ENCODE measurements at places on chromosomes 16 and 17.

DNA sequence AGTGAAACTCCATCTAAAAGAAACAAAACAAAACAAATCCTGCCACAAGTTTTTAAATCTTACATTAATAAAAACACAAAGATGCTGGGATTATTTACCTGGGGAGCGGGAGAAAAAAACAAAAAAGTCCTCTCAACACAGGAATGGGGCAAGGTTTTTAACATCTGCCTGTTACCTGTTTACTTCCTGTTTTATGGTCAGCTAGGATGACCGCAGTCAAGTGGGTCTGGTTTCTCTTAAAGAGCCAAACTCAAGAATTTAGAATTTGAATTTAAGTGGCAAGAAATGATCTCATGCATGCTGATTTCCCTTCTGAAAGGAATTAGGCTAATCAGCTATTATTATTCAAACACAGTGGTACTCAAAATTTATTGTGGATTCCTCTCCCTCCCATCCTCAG is 39.7 kb upstream of the TBC1D3K start:
- no peak for DNase-seq

- no peak for DNase-seq
Measured at GRCh38 chr17:76156662-76156991, 15.6 kb upstream of the FOXJ1 start.

DNA sequence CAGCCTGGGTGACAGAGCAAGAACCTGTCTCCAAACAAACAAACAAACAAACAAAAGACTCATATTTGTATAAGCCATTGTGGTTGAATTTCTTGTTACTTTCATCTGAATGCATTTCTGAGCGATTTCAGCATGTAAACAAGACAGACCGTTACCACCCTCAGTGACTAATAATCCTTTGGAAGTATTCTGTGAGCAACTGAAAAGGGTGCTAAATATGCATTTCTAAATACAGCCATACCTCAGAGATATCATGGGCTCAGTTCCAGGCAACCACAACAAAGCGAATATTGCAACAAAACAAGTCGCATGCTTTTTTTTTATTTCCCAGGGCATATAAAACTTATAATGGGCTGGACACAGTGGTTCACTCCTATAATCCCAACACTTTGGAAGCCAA is 109.0 kb downstream of the USP31 start:
- no peak for DNase-seq

DNA sequence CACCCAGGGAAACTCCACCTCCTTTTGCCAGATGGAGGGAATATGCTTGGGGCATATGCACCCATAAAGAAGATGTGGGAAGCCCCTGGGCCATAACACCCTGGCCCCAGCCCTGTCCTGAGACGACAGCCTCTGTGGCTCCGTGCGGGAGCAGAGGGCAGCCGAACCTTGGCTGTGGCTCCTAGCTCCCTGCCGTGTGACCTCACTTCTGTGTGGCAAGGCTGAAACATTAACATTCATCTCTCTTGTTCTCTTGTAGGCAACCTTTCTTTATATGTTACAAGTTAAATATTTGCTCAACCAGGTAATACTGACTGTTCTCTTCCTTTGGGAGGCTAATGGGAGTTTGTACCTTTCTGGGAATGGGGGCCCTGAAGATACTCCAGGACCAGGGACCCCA is 17.5 kb downstream of the SLC47A1 start:
- DNase-seq, result no peak

GRCh38 chr16:74896389-74897370 is 88.2 kb downstream of the WDR59 start:
- no peak for DNase-seq

GRCh38 chr16:17233318-17234002 is 237.3 kb downstream of the XYLT1 start:
- DNase-seq, result no peak

GRCh38 chr16:10931134-10931533 is 11.1 kb downstream of the DEXI start:
- no peak for DNase-seq

- no peak for DNase-seq
Measured at GRCh38 chr17:82544431-82545070, 25.0 kb downstream of the FOXK2 start.

- DNase-seq, result no peak
Measured at GRCh38 chr16:86215979-86216585, 294.2 kb upstream of the FOXF1 start.

DNA sequence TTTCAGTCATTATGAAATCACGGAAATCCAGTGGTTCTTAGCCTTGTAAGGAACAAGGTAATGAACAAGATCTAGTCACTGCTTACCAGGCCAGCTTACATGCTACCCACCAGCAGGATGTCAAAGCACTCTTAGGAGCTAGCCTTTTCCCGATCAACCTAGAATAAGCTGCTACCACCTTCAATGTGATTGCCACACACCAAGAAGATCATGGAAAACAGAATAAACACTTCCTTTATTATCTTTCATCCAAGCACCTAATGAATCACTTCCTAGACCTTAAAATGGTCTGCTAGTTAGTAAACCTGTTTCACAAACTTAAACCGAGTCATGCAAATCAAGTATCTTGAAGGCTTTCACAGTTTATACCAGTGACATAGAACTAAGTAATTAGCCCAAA is 5.0 kb downstream of the BBS2 start:
- no peak for DNase-seq

- DNase-seq, result no peak
Measured at GRCh38 chr17:76532072-76532651, 5.3 kb downstream of the CYGB start.

GRCh38 chr17:34114174-34114573 is 140.9 kb upstream of the CCL2 start:
- DNase-seq, result no peak

DNA sequence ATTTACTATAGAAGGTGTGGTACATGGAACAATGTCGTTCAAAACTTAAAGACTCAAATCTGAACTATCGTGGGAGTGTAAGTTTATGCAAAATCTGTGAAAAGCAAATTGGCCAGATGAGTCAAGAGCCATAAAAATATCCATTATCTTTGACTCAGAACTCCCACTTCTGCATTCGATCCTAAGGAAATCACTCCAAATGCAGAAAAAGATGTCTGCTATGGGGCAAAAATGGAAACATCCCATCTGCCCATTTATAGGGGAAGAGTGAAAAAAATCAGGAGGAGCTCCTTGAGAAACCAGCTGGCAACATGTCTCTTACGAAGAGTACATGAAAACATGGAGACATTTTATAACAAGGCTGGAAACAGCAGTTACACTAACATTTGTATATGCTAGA is 43.6 kb upstream of the CCDC182 start:
- DNase-seq, result no peak

GRCh38 chr16:57167953-57168352 is 17.9 kb downstream of the PSME3IP1 start:
- DNase-seq, result peak; percentile 83

DNA sequence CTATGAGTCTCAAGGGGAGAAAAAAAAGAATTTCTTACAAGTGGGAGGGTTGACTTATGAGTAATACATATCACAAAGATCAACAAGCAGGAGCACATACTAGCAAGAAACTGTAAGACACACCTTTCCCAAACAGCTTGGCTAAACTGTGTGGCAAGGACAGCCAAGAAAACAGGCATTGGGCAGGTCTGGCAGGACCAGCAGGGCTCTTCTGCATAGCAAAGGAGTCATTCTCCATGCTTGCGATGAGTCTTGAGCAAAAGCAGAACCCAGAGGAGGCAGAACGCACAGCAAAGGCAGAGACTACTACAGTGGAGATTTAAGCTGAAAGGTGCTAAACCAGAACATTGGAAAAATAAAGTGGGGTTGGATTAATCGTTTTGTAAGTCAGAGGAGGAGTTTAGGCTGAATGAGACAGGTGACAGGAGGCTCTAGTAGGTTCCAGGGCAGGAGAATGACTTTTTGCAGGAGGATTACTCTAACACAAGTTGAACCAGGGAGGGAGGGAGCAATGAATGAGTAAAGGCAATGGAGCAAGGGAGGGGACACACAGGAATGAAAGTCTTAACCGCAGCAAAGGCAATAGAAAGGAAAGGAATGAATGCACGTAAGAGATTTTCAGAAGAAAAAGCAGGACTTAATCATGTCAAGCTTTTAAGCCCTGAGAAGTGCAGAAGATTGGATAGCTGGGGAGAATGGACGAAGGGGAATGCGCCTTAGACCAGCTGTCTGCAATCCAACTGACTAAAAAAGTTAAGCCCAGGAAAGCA is 2.7 kb downstream of the N4BP1 start:
- no peak for DNase-seq

GRCh38 chr17:411421-412120 is 59.0 kb upstream of the RPH3AL start:
- DNase-seq, result no peak

DNA sequence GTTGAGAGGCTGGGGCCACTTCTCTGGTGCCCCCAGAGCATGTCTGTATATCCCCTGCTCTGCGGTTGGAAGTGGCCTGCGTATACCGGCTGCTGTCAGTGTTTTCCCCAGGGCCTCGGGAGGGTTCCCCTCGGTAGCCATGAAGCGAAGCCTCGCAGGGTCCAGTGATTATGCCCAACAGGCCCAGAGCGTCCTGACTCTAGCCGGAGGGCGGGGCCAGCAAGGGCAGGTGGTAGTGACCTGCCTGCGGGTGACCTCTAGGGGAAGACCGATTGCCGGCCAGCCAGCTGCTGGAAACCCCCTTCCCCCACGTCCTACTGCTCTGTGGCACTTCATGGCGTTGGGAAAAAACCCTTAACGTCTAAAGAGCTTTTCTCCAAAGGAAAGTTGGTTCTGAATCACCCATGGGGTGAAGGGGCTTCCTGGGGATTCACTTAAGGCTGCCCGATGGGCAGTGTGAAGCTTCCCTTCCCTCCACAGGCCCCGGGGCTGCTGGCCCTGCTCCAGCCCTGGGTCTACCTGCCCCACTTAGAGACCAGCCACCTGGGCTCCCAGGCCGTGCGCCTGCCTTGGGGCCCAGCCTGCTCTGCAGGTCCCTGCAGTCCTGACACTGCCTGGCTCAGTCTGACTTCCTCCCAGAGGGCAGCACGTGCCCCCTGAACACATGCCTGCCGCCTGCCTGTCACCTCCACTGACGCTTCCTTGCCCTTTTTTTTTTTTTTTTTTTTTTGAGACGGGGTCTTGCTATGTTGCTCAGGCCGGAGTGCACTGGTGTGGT is 72.8 kb downstream of the SOCS1 start:
- DNase-seq, result peak; percentile 35

Data from NAMALWA (cell line).